ENCODE measurements at places on chromosomes 16 and 17.
A peak's percentile ranks its signal among the peaks of the same experiment; 100 is the strongest.

DNA sequence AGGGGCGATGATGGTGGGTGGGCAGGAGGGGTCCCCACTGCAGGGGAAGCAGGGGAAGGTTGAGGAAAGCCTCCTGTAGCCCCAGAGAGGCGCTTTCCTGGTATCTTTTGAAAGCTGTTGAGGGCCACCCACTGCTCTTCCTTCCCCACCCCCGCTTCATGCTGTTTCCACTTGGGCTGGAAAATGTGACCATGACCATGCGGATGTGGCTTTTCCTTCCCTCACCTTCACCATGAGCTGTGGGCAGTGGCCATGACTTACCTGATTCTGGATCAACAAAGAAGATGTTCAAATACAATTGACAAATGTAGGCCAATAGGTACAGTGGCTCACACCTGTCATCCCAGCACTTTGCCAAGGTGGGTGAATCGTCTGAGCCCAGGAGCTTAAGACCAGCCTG is 13.8 kb downstream of the MVP start:
- no peak for DNase-seq

DNA sequence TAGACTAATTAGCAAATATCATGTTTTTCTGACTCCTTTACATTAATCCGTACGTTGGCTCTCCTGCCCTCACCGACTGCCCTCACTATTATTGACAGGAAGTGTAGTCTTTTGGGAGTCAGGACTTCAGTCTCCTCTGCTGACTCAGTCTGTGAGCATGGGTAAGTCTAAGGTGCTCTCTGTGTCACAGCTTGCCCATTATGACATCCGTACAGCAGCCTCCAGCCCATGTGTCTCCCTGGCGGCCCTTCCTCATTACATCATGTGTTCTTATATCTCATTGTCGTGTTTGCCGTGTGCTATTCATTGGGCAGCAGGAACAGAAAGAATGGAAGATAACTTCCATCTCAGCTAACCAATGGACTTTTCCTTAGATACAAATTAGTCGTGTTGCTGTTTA is 77.5 kb downstream of the MRTFB start:
- no peak for DNase-seq

GRCh38 chr16:15777533-15778203 is 79.2 kb downstream of the MYH11 start:
- no peak for DNase-seq

GRCh38 chr16:88454523-88454947 is 1.5 kb downstream of the ZFPM1 start:
- DNase-seq = no peak

DNA sequence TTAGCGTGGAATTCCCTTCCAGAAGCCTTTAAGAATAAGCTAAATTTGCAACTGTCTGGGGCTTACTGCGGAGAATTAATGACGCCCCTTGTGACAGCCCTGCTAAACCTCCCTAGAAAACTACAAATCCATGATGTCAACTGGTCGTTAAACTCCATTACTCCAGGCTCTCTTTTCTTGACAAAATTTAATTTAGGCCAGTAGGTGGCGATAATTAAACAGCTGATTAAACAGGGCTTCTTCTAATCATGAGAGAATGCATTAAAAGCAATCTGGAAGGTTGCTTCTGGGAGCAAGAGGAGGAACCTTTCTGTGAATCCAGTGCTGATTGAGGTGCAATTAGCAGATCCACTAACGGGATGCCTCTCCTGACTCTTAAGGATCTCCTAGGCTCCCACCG is 8.1 kb upstream of the NLRP1 start:
- peak; percentile 54 for DNase-seq

DNA sequence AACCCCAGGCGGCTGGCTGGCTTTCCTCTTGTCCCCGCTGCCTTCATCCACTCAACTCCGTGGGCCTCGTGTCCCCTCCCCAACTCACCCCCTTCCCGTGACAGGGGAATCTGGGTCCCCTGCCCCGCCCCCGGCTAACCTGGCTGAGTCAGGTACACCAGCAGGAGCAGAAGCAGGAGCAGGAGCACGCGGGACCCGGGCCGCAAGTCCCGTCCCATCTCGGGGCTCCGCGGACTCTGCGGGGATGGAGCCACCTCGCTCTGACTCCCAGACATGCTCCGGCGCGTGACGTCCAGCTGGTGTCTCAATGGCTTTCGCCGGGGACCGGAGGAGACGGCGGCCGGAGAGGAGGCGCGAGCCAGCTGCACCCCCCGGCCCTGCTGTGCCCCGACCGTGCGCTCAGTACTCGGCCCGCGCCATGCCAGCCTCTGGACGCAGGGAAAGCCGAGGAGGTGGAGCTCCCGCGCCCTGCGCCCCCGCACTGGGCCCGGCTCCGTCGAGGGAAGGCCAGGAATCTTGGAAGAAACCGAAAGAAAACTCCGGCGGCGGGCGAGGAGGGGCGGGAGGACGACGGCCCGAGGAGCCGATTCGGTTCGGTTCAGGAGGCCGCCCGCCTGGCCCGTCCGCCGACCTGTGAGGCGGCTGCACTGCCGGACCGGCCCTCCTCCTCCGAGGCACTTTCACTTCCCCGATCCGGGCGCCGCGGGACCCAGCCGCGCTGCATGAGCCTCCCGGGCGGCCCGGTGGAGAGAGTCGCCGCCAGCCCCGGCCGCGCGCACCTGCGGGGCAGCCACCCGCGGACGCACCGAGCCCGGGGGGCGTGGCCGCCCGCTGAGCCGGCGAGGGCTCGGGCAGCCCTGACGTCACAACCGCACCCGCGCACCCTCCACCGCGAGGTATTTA is at the start of the genes CXCL16 and ZMYND15:
CXCL16 (minus strand) TSS at position 807 of the 903 bp plus-strand sequence; CDS start at position 218, 589 bp downstream.
ZMYND15 (plus strand) TSS at position 712 of the 903 bp plus-strand sequence. CDS start 716 bp downstream, outside the sequence.
- DNase-seq = peak; percentile 74

DNA sequence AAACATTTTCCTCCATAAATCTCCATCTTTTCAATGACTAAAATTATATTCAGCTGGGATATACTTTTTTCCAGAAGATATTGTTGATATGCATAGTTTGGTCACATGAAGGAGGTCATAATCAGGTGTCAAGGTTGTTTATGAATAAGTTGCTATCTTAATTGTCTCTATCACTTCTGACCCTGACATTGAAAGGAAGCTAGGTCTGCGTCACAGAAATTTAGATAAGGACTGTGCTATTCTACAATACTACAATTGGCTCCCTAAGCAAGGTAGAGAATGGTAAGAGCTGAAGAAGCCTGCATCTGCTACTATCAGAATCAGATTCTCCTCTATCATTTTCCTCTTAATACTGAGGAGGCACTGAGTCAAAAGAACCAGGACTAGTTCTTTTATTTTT is 67.5 kb downstream of the CACNG1 start:
- DNase-seq = no peak

- DNase-seq = no peak
Measured at GRCh38 chr16:84223456-84223855, 16.4 kb downstream of the KCNG4 start.

GRCh38 chr16:85492295-85492864 is 120.7 kb upstream of the GSE1 start:
- DNase-seq = no peak

GRCh38 chr16:80387318-80387921 is 153.4 kb upstream of the DYNLRB2 start:
- no peak for DNase-seq

- no peak for DNase-seq
Measured at GRCh38 chr17:74937064-74938051, 1.7 kb downstream of the OTOP3 start.

DNA sequence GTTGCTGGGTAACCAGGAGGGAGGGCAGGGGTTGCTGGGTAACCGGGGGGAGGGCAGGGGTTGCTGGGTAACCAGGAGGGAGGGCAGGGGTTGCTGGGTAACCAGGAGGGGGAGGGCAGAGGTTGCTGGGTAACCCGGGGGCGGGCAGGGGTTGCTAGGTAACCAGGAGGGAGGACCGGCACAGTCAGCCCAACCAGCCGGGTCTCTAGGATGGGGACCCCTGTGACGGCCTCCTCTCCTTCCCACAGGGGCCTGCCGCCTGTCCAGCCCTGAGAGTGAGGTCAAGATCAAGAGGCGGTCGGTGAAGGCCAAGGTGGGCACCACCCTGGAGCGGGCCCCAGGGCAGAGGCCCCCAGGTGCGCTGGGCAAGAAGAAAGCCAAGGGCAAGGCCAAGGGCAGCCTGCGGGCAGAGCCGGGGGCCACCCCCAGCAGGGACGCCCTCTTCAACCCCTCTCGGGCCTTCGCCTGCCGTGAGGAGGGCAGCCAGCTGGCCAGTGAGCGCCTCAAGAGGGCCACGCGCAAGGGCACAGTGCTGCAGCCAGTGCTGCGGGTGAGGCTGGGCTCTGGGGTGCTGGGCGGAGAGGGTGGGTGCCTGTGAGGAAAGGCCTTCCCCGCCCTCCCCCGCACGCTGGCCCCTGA is 54.6 kb downstream of the ACTG1 start:
- no peak for DNase-seq

DNA sequence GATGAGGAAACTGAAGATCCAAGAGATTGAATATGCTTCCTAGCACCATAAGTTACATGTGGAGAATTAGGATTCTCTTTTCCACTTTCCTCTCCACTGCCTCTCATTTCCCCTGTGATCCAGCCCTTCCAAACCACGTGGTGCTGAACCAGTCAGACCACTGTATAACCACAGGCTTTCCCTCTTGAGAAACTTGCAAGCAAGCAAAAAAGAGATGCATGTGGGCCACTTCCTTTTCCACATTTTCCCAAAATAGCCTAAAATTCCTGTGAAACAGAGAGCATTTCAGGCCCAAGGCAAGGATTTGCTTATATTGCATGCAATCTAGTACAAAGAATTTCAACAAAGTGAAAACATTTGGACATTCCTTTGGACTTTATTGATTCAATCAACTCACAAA is 59.3 kb upstream of the KSR1 start:
- DNase-seq = no peak

GRCh38 chr16:82685526-82685925 is 58.8 kb downstream of the CDH13 start:
- no peak for DNase-seq

DNA sequence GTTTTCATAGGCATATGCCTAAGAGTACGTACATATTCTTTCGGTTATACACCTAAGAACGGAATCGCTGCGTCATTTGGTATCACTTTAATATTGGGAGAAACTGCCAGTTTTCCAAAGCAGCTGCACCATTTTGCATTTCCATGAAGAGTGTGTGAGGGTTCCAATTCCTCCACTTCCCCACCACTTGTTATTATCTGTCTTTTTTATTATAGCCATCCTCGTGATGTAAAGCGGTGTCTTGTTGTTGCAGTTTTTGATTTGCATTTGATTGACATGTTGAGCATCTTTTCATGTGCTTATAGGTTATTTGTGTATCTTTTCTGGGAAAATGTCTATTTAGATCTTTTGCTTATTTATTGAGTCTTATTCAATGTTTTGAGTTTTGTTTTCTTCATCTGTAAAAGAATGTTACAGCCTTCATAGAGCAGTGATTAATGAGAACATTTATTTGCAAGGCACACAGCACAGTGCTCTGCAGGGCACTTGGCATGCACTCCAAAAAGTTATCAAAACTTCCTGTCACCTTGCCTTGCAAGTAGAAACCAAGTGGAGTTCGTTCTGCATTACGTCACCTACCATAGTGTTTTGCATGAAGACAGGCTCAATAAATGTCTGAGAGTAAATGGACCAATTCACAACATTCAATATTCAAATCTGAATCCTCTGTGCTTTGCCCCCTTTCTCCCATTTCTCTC is 26.6 kb upstream of the ST6GALNAC1 start:
- no peak for DNase-seq

DNA sequence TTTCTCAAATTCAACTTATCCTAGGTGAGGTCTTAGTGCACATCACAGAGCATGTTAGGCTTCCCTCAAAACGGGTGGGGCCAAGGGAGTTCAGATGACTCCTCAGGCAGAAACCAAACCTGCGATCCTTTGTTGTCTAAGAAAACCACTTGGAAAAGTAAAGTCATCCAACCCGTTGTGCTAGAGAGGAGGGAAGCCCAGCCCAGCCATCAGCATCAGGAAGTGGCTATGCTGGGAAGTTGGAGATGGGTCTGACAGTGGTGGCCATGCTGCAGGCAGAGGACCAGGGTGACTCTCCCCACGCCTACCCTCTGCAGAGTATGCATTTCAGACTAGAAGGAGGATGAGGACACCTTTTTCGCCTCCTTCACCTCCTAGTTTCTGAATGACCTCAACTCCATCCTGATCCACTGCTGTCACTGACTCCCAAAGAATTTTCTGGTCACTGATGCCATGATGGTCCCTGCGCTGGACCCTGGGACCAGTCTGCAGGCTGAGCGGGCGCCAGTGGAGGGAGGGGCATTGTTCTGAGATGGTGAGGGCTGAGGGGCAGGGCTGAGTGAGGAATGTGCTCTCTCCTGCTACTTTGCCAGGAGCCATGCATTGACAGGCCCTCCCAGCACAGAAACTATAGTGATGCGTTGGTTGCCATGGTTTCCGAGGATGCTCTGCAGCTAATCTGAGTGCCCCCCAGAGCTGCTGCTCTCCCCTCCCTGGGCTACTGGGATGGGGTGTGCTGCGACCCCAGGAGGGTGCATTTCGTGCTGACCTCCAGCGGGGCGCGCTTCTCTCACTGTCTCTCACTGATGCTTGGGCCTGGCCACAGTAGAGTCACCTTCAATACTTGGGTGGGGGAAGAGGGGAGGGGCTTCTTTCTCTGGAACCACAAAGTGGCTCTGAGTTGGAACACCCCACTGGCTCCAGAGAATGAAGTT is 20.4 kb downstream of the ALOX12B start:
- DNase-seq = no peak

- peak; percentile 93 for DNase-seq
Measured at GRCh38 chr17:38464723-38465390, 36.6 kb downstream of the ARHGAP23 start.

GRCh38 chr17:61340431-61341209 is 59.0 kb upstream of the TBX2 start:
- no peak for DNase-seq

- DNase-seq = no peak
Measured at GRCh38 chr16:81885976-81886586, 107.0 kb downstream of the PLCG2 start.

DNA sequence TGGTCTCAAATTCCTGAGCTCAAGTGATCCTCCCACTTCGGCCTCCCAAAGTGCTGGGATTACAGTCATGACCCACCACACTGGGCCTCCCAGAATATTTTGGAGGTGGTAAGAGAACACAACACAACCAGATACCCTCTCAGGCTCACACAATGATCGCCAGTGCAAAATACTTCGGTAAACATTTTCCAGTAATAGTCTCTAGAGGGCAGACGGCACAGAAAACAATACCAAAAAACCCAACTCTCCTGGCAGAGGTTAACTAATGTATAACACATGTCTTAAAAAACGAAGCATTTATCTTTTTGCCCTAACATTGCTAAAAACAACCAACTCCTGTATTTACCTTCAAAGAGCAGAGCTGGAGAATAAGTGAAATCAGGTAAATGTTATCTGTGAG is 10.5 kb downstream of the NUFIP2 start:
- no peak for DNase-seq

- DNase-seq = no peak
Measured at GRCh38 chr16:456891-457483, 31.5 kb downstream of the RAB11FIP3 start.
